ENCODE measurements at places on chromosomes 2 and 18. TPM values are rescaled to one million over a fixed set of nuclear protein-coding genes. Genes with fewer than 3 reads are reported as not detected.

USP40 gene
- 60.5 TPM for polyA plus RNA-seq

- peak; percentile 11 for DNase-seq
Measured at GRCh38 chr18:7459851-7460770, 107.0 kb upstream of the PTPRM start.

- DNase-seq, result no peak
Measured at GRCh38 chr2:65057391-65058052, 1.3 kb downstream of the CEP68 start.

DNA sequence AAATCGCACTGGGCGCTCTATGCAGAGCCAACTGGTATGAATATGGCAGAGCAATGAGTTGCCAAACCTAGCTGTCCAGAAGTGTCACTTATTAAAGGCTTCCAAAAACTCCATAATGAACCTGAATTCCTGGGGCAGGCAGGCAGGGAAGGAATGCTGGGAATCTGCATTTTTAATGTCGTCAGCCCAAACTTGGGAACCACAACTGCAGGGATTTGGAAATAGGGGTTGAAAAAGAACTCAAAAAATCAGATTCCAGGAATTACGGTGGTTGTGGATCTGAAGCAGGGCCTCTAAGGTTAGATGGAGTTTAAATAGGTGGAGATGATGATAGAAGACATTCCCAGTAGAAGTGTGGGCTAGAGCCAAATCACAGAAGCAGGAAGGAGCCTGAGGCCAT lies 15.0 kb downstream of the NCKAP5 start:
- DNase-seq, result no peak

RESP18 gene
- polyA plus RNA-seq, result not detected

- DNase-seq, result no peak
Measured at GRCh38 chr2:61707984-61708852, 145.6 kb downstream of the FAM161A start.

- DNase-seq, result no peak
Measured at GRCh38 chr18:8635087-8635486, 25.9 kb downstream of the RAB12 start.

- DNase-seq, result no peak
Measured at GRCh38 chr18:66168685-66169235, 417.9 kb downstream of the CDH7 start.

Measured in left lung (tissue), 14 donors.